ENCODE measurements at places on chromosomes 13 and 19. TPM values are rescaled to one million over a fixed set of nuclear protein-coding genes. Genes with fewer than 3 reads are reported as not detected.

DNA sequence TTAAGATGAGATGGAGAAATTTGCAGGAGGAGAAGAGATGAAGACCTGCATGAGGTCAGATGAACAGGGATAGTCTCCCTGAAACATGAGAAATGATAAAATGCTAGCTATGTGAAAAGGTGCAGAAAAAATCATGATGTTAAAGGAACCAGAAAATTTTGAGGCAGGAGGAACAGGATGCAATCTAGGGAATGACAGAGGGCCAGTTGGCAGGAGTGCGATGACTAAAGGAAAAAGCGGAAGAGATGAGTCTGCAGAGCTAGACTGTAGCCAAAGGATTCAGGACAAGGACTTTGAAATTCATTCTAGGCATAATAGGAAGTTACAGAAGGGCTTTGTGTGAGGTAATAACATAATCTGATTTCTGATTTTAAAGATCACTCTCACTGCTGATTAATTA lies 77.9 kb downstream of the TRPC4 start:
- DNase-seq = no peak
- no peak overlapping the region for H3K27ac ChIP-seq
- no peak overlapping the region for H3K4me3 ChIP-seq
- H3K4me1 ChIP-seq = no peaks in the 10 kb centered on the region

- no peaks in the 10 kb centered on the region for H3K36me3 ChIP-seq
- peaks cover 46% of the 10 kb centered on the region for H3K4me1 ChIP-seq
- DNase-seq = no peak
- H3K4me3 ChIP-seq = no peak overlapping the region
- no peaks in the 10 kb centered on the region for H3K27me3 ChIP-seq
- H3K27ac ChIP-seq = peak overlapping the region; percentile 55
These were observed 20.7 kb downstream of the CEBPG start for GRCh38 chr19:33394006-33394722.

DNA sequence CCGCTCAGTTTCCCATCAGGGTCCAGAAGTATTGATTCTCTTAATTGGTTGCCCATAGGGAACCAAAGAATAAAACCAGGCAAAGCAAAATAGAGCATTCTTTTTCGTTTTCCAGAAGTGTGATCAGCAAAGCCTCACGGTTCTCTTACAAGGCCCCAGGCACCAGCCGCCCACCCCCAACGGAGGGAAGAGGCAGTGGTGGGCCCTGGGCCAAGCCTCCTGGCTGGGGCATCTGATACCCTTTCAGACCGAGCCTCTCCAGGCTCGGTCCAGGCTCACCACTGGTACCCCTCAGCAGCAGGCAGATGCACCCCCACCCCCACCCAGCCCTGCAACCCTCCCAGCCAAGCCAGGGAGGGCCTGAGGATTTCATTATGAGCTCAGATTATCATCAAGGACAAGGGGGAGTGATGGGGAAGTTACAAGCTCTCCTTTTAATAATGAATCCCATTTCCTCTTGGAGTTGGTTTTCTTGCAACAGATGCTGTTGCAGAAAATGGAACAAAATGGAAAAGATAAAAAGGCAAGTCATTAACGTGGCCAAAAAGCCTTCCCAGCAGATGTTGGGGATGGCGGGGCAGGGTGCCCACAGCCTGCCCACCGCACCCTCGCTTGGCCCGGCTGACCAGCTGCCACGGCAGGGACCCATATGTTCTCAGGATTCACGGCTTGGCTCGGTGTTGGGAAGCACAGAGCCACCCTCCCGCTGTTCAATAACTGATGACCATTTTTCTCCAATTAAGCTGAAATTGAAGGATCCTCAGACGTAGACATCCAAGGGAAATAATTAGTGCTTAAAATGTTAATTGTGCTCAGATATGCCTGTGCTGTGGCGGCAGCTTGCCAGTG lies 45.9 kb upstream of the KCTD15 start:
- no peak overlapping the region for H3K27ac ChIP-seq
- peaks cover 41% of the 10 kb centered on the region for H3K27me3 ChIP-seq
- H3K4me1 ChIP-seq = no peaks in the 10 kb centered on the region
- no peaks in the 10 kb centered on the region for H3K36me3 ChIP-seq
- no peak overlapping the region for H3K4me3 ChIP-seq
- DNase-seq = no peak

DNA sequence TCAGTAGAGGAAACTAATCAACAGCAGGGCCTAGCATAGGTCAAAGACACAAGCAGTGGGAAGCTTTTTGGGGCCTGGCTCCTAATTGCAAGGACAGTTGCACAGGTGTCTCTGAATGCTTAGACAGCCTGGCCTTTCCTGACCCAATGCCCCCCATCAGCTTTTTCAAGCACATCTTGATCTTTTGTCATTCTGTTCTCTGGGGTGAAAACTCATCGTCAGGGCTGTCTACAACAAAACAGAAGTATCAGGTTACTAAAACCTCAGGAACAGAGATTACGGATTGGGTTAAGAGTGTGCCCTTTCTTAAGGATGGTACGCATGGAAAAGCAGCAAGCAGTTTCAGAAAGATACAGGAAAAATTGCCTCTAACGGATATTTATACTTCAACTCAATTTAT lies 8.3 kb upstream of the ZNF254 start:
- H3K27me3 ChIP-seq = no peaks in the 10 kb centered on the region
- H3K27ac ChIP-seq = no peak overlapping the region
- H3K4me3 ChIP-seq = no peak overlapping the region
- DNase-seq = no peak
- H3K4me1 ChIP-seq = no peaks in the 10 kb centered on the region

GRCh38 chr13:40146063-40146462 lies 490.6 kb downstream of the COG6 start:
- no peaks in the 10 kb centered on the region for H3K4me1 ChIP-seq
- H3K36me3 ChIP-seq = no peaks in the 10 kb centered on the region
- no peak overlapping the region for H3K4me3 ChIP-seq
- DNase-seq = no peak
- H3K27me3 ChIP-seq = no peaks in the 10 kb centered on the region

The RABAC1 gene
- 190 TPM for total RNA-seq

GRCh38 chr19:41098762-41099161 lies 10.5 kb downstream of the CYP2A13 start:
- H3K27me3 ChIP-seq = peaks cover 6% of the 10 kb centered on the region
- H3K4me1 ChIP-seq = no peaks in the 10 kb centered on the region
- no peak for DNase-seq

- no peak for DNase-seq
- H3K27me3 ChIP-seq = no peaks in the 10 kb centered on the region
- H3K4me3 ChIP-seq = no peak overlapping the region
- H3K4me1 ChIP-seq = no peaks in the 10 kb centered on the region
These were observed 33.4 kb downstream of the FAAP24 start for GRCh38 chr19:33005440-33005839.

The NAPSA gene
- 0.80 TPM for total RNA-seq

The CCL25 gene
- not detected for total RNA-seq

- no peak overlapping the region for H3K27ac ChIP-seq
- no peak for DNase-seq
- no peaks in the 10 kb centered on the region for H3K27me3 ChIP-seq
- peaks cover 10% of the 10 kb centered on the region for H3K36me3 ChIP-seq
- H3K4me3 ChIP-seq = no peak overlapping the region
These were observed 31.8 kb upstream of the EHD2 start for GRCh38 chr19:47681388-47681787.

GRCh38 chr19:35162471-35163326 lies 8.2 kb downstream of the FXYD5 start:
- no peaks in the 10 kb centered on the region for H3K4me1 ChIP-seq
- no peaks in the 10 kb centered on the region for H3K36me3 ChIP-seq
- no peaks in the 10 kb centered on the region for H3K27me3 ChIP-seq
- no peak for DNase-seq
- no peak overlapping the region for H3K4me3 ChIP-seq
- H3K27ac ChIP-seq = peak overlapping the region; percentile 18

- H3K27ac ChIP-seq = no peak overlapping the region
- H3K27me3 ChIP-seq = no peaks in the 10 kb centered on the region
- DNase-seq = no peak
- no peaks in the 10 kb centered on the region for H3K36me3 ChIP-seq
These were observed 40.2 kb upstream of the PEG3 start for GRCh38 chr19:56880592-56881190.

DNA sequence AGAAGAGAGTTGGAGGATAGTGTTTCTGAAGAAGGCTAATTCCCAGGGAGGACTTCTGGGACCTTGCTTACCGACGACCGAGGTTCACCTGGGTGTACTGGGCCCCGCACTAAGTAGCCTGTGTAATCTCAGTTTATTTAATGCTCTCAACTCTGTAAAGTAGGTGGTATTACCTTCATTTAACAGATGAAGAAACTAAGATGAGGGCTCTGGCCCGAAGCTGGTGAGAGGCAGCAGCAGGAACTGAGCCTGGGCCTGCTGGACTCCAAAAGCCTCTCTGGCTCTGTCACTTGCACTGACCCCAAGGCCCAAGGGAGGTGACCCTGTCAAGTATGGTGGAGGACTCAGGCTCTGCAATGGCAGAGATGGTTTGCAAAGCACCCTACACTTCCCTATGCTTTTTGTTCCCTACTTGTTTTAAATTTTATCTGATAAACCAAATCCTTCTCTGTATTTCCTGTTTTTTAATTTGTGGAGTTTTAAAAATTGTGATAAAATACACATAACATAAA lies 50.6 kb downstream of the GGACT start:
- H3K27me3 ChIP-seq = no peaks in the 10 kb centered on the region
- no peak overlapping the region for H3K4me3 ChIP-seq
- H3K4me1 ChIP-seq = no peaks in the 10 kb centered on the region
- no peak overlapping the region for H3K27ac ChIP-seq
- H3K36me3 ChIP-seq = no peaks in the 10 kb centered on the region
- no peak for DNase-seq

The GADD45B gene
- 301 TPM for total RNA-seq

The ZNF285 gene
- total RNA-seq = 3.6 TPM

The SERPINE3 gene
- total RNA-seq = 0.16 TPM

Data from breast epithelium (tissue), 4 donors.